ENCODE measurements at places on chromosomes 12 and 14. TPM values are rescaled to one million over a fixed set of nuclear protein-coding genes. Genes with fewer than 3 reads are reported as not detected.

The IL23A gene
- total RNA-seq, result not detected

The KRT83 gene
- not detected for total RNA-seq

The NOVA1 gene
- total RNA-seq, result under 0.01 TPM

- peak; percentile 88 for DNase-seq
Measured at GRCh38 chr14:23237772-23238594, at the start of gene RNF212B. RNF212B (plus strand) TSS chr14:23237936; CDS start chr14:23240346, 2,410 bp downstream.

DNA sequence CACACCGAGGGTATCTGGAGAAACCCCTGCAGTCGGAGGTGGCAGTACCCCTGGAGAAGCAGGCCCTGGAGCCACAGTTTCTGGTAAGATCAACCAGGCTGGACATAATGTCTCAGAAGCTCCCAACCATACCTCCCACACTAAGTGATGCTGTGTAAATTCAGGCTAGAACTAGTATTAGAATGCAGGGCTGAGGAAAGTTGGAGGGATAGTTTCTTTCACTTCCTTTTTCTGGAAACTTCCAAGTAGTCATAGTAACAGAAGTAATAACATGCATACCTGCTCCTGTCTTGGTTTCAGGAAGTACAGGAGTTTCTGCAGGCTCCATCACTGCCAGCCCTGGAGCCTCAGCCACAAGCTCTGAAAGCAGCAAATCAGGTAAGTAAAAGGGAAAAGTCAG is 228.1 kb upstream of the CNTN1 start:
- DNase-seq, result no peak

GRCh38 chr14:26851793-26852192 is 254.0 kb upstream of the NOVA1 start:
- DNase-seq, result no peak

DNA sequence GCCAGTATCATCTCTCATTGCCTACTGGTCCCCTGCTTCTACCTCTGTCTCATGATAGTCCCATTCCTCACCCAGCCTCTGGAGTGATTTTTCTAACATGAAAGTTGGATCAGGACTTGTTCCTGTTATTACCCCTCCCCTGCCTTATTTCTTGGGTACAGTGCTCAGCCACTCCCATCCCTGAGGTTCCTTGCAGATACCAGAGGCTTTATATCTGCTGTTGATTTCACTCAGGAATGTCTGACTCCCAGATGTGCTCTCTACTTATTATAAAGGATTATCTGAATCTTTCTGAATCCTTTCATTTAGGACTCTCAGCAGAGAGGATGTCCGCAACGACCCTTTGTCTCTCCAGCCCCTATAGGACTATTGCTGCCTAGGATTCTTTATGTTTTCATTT is 111.2 kb downstream of the LRRK2 start:
- DNase-seq, result no peak

GRCh38 chr12:122423258-122424165 is 1.0 kb upstream of the CLIP1 start:
- DNase-seq, result peak; percentile 47

DNA sequence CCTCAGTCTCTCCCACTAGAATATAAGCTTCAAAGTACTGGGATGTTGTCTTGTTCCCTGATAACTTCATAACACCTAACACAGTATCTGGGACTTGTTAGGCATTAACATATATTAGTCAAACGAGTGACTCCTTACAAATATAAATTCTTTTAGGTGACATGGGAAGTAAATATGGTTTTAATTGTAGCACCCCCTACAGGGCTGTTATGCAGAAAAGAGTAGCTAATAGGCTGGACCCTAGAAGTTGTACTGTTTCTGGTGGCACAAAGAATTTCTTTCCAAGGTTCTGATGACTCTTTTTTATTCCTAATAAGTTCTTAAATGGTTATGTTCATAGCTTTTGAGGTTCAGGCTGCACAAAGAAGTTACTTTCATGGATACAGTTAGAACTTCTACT is 29.8 kb downstream of the GPATCH2L start:
- peak; percentile 34 for DNase-seq

All from GM23248 (cell line).